ENCODE measurements at places on chromosomes 1 and 21. TPM values are rescaled to one million over a fixed set of nuclear protein-coding genes. Genes with fewer than 3 reads are reported as not detected.

DNA sequence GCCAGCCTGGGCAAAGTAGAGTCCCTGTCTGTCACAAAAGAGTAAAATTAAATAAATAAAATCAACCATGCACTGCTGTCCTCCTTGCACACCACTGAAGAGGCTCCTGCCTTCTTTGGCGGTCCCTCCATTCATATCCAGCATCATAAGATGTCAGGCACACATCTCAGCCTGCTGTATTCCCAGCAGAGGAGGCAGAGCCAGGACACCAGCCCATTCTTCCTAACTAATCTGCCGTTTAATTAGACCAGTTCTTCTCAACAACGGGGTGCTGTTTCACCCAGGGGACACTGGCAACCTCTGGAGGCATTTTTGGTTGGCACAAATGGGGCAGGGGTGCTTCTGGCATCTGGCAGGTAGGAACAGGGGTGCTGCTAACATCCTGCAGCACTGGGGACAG is 119.7 kb downstream of the ETS2 start:
- DNase-seq: no peak

GRCh38 chr1:37465593-37466517 is 8.5 kb upstream of the ZC3H12A start:
- DNase-seq: no peak

- no peak for DNase-seq
Observed at GRCh38 chr1:83512373-83513193, 486.3 kb downstream of the TTLL7 start.

DNA sequence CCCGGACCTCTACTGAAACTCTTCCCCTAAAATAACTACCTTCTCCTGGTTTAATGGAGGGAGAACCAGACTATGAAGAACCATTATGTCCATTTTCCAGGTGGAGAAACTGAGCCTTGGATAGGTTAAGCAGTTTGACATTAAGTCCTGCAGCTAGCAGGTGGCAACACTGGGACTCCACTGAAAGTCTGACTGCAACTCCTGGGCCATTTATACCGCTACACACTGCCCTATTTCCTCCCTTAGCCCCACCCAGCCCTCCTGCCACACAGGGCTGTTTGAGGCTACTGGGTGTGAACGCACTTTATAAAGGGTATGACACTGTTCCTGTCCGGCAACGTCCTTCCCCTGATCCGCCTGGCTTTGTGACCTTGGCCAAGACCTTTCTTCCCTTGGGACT is 511 bp upstream of the INPP5B start:
- DNase-seq: no peak

DNA sequence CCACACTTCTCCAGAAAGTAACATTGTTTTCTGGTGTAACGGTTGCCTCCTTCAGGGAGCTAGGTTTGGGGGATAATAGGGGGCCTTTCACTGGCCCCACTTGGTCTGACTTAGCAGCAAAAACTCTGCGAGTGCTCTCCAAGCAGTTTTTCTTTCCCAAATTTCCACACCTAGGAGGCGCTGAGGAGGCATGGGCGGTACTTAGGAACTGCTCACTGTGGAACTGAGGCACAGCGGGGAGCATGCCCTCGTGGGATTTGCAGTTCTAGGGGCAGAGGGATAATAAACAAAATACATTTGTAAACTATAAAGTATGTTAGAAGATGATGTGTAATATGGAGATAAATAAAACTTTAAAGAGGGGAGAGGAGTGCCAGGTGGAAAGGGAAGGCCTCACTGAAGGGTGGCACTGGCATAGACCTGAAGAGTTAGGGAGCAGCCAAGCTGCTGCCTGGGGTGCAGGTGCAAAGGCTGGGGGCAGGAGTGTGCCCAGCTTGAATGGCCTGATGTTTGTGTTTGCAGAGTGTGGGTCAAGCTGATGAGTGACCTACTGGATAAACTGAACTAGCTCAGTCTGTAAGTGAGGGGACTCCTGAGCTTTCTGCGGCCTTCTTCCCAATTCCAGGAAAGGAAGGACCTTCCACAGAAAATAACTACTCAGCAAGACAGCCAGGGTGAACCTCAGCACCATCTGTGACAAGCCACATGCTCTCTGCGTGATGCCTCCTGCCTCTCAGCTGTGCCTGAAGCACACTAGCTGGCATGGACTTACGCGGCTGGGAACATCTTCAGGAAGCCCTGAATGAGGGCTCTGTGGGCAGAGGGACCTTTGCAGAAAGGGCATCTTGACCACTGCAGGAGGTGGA is 1.9 kb downstream of the EPHX1 start:
- no peak for DNase-seq

GRCh38 chr1:39625462-39626273 is 13.8 kb downstream of the HEYL start:
- DNase-seq: peak; percentile 92

- DNase-seq: no peak
Observed at GRCh38 chr1:165544996-165545395, 1.2 kb downstream of the LRRC52 start.

The MAGI3 gene
- total RNA-seq: 21.7 TPM

The CA6 gene
- not detected for total RNA-seq

The INKA2 gene
- 14.8 TPM for total RNA-seq
